ENCODE measurements at places on chromosomes 11 and 22.

GRCh38 chr11:69210310-69211035, 54.7 kb downstream of the SMIM38 start:
- DNase-seq, result no peak

- DNase-seq, result no peak
These were observed 27.9 kb upstream of the MYO18B start for GRCh38 chr22:25714070-25714469.

GRCh38 chr11:86161837-86162236, 82.7 kb upstream of the EED start:
- no peak for DNase-seq

DNA sequence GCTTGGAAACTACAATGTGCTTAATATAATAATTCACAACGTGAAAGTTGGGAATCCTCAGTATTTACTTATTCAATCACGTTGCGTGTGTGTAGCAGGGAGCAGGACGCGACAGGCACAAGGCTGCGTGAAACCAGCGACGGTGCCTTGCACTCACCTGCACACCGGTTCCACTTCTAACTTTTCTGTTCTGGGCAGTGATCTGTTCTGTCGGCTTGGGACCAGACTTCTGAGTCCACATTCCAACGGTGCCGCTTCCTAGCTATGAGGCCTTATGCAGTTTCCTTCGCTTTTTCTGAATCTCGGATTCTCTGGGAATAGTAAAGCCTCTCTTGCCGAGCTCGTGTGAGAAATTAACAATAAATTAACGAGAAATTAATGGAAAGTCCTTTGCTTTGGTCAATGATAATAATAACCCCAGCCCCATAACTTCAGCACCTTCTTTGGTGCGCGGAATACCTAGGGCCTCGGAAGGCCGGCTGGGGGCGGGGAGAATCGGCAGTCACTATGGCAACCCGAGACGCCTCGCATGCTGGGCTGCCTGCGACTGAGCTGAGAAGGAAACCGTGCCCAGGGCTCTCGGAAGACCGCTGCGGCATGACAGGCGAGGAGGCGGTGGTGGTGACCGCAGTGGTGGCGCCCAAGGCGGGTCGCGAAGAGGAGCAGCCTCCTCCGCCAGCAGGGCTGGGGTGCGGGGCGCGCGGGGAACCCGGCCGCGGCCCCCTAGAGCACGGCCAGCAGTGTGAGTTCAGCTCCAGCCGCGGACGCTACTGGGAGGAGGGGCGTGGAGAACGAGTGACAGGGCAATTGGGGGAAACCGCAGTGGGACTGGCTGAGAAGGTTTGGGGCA, at the start of gene C11orf97:
Gene C11orf97, plus strand, starts transcription at position 530 of the 850 bp plus-strand sequence. Its CDS starts 68 bp downstream, at position 598.
- DNase-seq, result peak; percentile 65

GRCh38 chr11:124069429-124070401, 28.6 kb upstream of the OR10G7 start:
- peak; percentile 33 for DNase-seq

- DNase-seq, result no peak
These were observed 270.9 kb downstream of the FAM181B start for GRCh38 chr11:82462608-82463242.

DNA sequence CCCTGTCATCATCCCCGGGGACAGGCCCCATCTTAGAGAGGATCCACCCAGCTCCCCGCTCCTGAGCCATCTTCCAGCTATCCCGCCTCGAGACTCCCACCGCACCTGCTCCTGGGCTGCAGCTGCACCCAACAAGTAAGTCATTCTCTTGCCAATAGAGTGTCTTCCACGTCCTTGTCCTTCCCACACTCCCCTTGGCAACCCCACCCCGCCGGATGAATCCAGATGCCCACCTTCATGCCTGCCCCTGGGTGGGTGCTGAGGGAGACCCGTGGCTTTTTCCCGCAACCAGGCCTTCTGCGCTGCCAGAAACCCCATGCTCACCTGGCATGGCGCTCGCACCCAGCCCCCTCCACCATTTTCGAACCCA, 11.1 kb upstream of the C11orf24 start:
- no peak for DNase-seq

DNA sequence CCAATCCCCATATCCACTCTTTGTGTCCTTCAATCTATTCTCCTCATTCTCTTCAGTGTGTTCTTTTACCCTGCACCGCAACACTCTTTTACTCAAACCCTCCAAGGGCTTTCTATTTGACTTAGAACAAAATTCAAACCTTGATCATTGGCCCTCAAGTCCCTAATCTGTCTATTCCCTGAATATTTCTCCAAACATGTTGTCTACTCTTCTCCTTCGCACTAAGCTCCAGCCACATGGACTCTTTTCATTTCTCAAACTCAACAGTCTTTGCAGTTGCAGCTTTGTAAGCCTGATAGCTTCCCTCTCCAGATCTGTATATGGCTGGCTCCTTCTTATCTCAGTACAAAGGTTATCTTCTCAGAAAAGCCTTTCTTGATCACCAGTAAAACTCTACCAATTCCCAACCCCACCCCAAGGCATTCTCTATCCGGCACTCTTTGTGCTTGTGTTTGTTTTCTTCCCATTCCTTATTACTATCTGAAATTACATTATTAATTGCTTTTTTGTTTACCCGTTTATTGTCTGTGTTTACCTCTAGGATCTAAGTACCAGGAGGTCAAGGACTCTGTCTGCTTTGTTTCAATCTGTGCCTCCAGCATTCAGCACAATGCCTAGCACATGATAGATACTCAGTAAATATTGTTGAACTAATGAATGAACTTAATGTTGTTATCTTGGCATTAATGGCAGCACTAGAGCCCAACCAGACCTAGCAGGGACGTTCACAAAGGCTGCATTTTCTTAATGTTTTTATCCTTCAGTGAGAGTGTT, 147.4 kb downstream of the BBOX1 start:
- DNase-seq, result no peak

- DNase-seq, result no peak
These were observed 9.0 kb upstream of the PCF11 start for GRCh38 chr11:83147895-83148294.

GRCh38 chr11:75356613-75357012, 5.2 kb upstream of the ARRB1 start:
- DNase-seq, result no peak

- no peak for DNase-seq
These were observed 26.0 kb downstream of the SLC22A6 start for GRCh38 chr11:62958547-62959421.

DNA sequence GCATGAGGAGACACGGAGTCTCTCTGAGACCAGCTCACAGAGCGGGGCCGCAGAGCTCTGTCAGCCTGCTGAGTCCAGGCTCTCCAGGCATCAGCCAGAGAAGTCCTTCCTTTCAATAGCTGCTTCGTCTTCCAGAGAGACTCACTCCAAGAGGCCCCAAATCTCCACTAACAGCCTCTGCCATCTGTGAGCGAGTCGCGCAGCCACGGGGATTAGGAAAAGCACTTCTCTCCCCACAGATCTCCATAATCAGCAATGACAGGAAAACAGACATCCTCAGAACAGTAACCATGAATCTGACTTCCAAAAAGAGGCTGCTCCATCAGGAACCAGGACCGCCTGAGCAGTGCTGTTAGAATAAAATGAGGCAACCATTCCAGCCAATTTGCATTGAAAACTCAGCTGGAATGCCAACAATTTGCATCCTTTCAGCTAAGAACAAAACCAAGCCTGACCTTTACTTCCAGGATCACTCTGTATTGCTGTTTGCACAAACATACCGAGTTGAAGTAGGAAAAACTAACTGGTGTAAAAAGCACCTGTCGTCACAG, 65.4 kb downstream of the SMCO4 start:
- no peak for DNase-seq

DNA sequence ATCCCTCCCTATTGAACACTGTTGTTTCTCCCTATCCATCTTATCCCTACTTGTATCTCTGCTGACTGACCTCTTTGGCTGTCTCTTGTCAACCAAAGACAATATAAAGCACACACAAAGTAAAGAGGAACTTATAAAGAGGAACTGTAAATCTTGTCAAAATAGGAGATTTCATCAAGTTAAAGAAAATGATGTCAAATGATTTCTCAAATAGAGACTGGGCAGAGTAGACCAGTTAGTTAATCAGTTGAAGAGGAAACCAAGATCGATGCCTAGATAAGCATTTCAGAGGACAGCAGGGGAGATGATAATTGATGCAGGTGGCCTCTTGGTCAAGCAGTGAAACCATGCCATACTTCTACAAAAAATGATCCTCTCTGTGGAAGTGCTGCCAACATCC, 22.7 kb downstream of the KCNQ1OT1 start:
- DNase-seq, result no peak

DNA sequence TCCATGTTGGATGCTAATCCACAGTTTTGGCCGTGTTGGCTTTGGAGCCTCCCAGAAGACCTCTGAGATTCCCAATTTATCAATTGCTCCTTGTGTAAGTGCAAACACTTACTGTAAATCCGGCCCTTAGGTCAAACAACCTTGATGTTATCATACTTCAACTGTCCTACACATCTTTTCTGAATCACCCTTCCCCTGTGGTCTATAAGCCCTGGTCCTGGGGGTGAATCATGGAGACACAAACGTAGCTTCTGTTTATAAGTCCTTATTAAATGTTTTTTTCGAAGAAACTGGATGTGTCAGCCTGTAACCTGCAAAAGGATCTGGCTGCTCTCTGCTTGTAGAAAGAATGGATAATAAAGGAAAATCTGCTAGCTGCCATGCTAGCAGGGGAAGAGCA, 1.7 kb upstream of the IL10RA start:
- no peak for DNase-seq

DNA sequence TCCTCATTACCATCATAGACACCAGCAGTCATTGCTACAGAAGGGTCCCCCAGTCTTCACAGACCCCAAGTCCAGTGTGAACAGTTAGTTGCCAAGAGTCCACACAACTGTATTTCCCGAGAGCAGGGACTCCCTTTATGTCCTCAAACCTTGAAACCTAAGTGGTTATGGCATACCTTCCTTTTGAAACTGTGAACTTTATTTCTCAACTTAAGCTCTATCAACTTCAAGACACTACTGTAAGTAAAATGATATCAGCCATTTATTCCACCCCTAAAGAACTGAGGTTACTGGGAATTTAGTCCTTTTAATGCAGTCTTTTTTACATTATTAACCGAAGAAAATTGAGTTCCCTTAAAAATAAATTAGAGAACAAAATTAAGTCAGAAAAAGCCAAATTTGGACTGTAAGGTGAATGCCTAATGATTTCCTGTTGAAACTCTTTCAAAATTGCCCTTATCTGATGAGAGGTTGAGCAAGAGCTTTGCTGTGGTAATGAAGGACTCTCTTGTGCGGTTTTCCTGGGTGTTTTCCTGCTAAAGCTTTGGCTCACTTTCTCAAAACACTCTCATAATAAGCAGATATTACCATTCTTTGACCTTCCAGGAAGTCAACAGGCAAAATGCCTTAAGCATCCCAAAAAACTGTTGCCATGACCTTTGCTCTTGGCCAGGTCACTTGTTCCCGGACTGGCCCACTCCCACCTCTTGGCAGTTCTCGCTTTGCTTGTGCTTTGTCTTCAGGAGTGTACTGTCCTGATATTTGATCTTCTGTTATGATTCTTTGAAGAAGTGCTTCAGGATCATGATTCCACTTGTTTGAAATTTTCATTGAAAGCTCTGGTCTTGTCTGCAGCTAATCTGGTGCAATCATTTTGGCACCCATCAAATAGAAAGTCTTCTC, 765.4 kb upstream of the ANO3 start:
- no peak for DNase-seq

GRCh38 chr11:19951558-19952115, 208.6 kb downstream of the DBX1 start:
- DNase-seq, result no peak

- DNase-seq, result no peak
These were observed 138.1 kb downstream of the PGR start for GRCh38 chr11:100991541-100991940.

GRCh38 chr11:529728-530411, 5.5 kb downstream of the HRAS start:
- DNase-seq, result no peak

DNA sequence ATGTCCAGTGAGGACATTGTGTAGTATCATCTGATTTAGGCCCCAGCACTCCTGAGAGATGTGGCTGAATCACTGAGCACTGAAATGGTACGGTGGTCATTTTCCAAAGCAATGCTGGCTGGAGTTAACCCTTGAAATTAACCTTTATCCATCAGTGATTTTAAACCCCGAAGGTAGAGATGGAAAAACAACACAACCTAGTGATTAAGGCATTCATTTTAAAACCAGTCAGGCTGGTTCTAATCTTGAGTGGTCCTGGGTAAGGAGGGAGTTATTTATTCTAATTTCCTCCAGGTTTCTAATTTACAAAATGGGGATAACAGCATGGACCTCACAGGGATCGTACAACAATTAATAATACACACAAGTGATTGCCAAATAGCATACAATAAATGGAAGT, 6.6 kb upstream of the CSNK2A3 start:
- DNase-seq, result no peak

GRCh38 chr11:32432565-32432964, 2.8 kb downstream of the WT1 start:
- no peak for DNase-seq

- DNase-seq, result peak; percentile 47
These were observed 6.2 kb downstream of the ST14 start for GRCh38 chr11:130165601-130166456.

DNA sequence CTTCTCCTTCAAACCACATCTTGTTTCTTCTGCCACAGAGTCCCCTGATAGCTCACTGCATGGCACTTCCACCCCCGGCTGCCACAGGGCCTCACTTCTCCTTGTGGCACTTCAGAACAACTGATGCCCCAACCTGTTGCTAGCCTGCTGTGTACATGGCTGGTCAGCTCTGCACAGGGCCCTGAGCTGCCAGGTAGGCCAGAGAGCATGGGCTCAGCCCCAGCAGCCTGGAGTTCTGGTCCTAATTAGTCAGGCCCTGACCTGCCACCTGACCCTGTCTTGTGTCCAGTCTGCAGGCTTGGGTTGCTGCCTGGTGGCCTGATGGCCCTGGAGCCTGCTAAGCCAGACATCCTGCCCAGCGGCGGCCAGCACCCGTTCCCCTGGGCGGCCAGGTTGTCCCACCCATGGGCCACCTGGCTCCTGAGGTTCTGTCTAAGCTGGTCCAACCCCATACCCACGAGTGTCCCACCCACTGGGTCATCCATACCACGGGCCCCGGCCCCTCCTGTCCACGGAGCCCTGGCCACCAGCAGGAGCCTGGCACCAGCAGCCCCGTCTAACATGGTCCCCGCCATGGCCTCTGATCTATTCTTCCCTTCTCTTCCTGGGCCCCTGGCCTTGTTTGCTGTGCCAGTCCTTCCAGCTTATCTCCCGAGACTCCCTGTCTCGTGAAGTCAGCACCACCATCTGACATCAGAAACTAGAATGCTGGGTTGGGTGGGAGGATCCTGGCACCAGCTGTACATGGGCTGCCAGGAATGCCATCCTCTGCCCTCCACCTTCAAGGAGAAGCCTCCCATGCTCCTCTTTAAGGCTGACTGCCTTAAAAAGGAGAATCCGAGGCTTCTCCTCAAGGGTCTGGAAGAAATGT, 3.1 kb upstream of the CERK start:
- DNase-seq, result no peak
